ENCODE measurements at places on chromosomes 6 and 20.

GRCh38 chr6:157885211-157885788 is 62.3 kb downstream of the SNX9 start:
- peak; percentile 83 for DNase-seq

DNA sequence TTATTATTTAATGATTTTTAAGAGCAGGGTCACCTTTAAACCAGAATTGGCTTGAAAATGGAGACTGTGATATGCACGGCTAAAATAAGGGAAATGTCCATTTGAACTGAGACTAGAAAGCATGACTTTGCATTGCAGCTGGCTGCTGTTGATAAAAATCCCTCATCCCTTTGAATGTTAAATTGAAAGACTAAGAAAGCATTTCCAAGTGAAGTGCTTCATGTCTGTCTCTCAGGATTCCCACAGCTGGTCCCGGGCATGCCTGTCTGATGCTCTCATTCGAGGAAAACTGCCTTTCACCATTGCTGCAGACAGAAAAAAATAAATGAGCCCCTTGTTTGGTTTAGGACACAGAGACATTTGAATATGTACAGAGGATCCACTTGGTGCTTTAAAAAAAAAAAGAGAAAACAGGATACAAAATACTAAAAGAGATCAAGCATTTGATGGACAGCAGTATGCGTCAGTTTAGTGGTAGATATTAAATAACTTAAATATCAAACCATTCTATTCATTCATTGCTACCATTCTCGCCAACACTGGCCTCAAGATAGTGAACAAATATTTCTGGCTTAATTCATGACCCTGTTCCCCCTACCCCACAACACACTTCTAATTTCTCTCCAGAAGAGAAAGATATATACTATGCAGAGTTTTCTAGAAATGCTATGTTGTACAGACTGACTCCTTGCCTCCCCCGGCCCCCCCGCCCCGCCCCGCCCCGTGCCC is 55.0 kb downstream of the TBC1D7 start:
- no peak for DNase-seq

- DNase-seq: no peak
Observed at GRCh38 chr6:149924933-149925252, 2.0 kb upstream of the RAET1G start.

- no peak for DNase-seq
Observed at GRCh38 chr6:53540129-53540692, 4.7 kb downstream of the GCLC start.

DNA sequence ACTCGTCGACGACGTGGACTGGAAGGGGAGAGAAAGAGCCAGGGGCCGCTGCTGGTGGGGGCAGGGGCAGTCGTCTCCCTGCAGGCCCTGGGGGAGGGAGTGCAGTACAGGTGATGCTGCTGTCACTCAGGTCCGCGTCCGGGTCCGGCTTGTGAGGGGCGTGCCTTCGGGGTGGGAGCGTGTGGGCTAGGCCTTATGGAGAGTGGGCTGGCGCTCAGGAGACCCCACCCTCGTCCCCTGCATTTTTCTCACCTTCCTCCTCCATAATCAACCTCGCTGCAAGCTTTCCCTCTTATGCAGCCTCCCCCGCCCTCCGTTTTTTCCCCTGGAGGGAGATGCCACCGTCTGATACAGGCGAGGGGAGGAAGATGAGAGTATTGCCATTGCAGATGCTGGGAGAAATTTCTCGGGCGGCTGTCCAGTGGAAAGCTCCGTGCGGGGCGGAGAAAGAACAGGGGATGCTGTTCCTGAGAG is 632 bp downstream of the PCMT1 start:
- DNase-seq: peak; percentile 58

- DNase-seq: no peak
Observed at GRCh38 chr6:5771211-5771610, 235.5 kb downstream of the NRN1 start.

- peak; percentile 78 for DNase-seq
Observed at GRCh38 chr20:62500237-62500864, 24.6 kb upstream of the GATA5 start.

DNA sequence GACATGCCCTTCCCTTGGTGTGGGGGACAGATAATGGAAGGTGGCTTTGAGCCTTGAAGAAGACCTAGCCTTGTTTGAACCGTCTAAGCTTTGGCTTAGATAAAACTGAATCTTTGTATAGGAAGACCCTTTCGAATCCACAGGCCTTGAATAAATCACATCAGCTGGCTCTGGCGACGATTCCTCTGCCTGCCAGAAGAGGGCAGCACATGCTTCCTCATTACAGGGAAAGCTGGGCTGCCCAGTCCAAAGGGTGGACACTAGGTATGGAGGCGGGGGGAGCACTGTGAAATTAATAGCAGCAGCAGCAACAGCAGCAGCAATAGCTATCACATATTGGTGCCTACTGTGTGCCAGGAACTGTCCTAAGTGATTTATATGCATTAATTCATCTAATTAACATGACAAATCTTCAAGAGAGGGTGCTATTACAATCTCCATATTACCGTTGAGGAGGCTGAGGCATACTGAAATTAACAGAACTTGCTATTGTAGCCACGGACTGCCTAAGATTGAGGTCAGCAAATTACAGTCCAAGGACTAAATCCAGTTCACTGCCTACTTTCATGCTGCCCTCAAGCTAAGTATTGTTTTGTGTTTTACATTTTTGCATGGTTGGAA is 85.1 kb downstream of the CLIC5 start:
- peak; percentile 60 for DNase-seq

DNA sequence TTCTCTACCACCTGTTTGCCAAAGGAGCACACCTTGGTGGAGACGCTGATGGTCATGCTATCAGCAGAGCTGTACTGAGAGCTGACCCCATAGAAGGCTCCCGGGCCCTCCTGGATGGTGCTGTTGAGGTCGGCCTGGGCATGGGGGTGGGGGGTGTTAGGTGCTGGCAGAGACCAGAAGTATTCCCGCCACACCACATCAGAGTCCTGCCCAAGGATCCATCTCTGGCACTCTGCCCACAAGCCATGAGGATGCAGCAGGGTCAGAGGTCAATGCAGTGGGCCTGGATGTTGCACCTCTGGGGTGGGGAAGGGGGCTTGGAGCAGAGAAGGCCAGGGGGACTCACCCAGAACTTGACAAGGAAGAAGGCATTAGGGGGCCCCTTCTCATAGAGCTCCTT is 7.4 kb downstream of the RPL10A start:
- no peak for DNase-seq

GRCh38 chr20:25389858-25390537 is 637 bp downstream of the ABHD12 start:
- no peak for DNase-seq

- peak; percentile 96 for DNase-seq
Observed at GRCh38 chr6:37818536-37819176, 871 bp upstream of the ZFAND3 start.

- DNase-seq: no peak
Observed at GRCh38 chr6:21937466-21937865, 343.9 kb downstream of the SOX4 start.

GRCh38 chr20:16761305-16761829 is 13.2 kb downstream of the OTOR start:
- peak; percentile 58 for DNase-seq

GRCh38 chr20:8532169-8532568 is 400.1 kb downstream of the PLCB1 start:
- DNase-seq: no peak

- DNase-seq: no peak
Observed at GRCh38 chr20:31693987-31694661, 28.5 kb downstream of the BCL2L1 start.

DNA sequence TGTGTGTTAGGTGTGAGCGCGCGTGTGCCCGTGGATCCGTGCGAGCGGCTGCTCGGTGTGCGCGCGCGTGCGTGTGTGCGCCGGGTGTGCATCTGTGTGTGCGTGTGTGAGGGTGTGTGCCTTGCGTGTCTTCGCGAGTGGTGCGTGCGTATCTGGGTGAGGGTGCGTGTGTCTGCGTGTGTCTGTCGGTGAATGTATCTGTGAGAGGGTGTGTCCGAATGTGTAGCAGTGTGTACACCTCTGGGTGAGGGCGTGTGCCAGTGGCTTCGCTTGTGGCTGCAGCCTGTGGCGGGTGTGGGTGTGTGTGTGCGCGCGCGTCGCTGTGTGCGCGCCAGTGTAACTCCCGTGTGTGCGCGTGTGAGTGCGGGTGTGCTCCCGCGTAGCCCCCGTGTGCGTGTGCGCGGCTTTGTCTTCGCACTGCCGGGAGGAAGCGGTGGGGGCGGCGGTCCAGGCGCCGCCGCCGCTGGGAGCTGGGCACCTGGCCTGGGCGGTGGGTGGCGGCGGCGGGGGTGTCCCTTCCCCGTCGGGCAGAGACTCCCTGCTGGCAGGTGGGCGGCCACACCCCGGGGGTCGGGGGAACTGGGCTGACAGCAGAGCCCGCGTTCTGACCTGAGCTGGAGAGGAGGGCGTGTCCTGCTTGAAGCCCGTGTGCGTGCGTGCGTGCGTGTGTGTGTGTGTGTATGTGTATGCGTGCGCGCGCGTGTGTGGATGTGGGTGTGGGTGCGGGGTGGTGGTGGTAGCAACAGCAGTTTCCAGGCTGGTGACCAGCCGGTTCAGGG is 61.3 kb upstream of the EPB41L1 start:
- peak; percentile 27 for DNase-seq

- DNase-seq: no peak
Observed at GRCh38 chr20:1468117-1468624, 1.5 kb upstream of the NSFL1C start.

GRCh38 chr20:57326667-57327455 is 2.7 kb upstream of the SPO11 start:
- no peak for DNase-seq

DNA sequence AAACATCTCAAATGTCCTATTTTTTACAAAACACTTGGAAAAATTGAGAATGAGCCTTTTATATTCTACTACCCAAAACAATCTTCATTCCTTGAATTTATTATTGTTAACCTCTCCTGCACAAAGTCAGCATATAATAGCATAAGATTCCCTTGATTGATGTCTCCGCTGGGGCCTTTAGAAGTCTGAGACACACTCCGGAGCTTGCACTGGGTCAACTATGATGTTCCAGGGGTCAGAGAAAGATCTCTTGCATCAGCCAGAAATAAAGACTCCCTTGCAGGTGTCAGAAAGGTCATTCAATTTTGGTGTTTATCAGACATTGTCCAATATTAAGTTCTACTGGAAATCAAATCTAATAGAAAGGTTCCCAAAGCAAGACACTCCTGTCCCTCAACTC is 29.7 kb upstream of the NHSL1 start:
- no peak for DNase-seq

DNA sequence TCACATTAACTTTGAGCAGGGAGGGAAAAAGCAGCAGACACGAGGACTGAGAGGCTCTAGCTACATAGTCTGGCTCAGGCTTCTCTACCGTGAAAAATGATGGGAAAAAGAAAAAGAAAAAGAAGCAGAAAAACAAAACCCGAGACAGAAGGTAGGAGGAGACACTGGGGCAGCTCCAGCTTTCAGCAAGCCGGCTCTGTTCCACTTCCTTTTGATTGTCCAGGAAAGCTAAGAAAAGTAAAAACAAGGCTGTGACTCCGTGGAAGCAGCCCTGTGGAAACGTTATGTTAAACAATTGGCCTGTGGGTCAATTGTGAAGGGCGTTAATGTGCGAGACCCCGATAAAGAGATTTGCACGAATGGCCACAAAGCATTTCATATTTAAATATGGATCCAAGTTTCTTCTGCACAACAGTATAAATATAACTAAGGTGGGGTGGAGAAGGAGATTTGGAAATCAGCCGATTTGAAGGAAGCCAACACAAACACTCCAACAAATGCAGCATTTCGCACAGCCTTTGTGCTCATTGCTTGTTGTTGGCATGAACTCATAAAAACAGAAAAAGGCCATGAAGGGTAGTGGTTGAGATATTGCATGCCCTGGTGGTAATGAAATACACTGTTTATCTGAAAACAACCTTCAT is 236.9 kb upstream of the JAG1 start:
- no peak for DNase-seq

Data from CD4-positive, alpha-beta T cell treated with Interleukin-1 beta for 1 hour (primary cell).